ENCODE measurements at places on chromosomes 7 and 10.

- DNase-seq, result no peak
Observed at GRCh38 chr7:110645060-110645459, 445.9 kb upstream of the LRRN3 start.

GRCh38 chr7:44281811-44282600 is 43.4 kb downstream of the CAMK2B start:
- DNase-seq, result no peak

DNA sequence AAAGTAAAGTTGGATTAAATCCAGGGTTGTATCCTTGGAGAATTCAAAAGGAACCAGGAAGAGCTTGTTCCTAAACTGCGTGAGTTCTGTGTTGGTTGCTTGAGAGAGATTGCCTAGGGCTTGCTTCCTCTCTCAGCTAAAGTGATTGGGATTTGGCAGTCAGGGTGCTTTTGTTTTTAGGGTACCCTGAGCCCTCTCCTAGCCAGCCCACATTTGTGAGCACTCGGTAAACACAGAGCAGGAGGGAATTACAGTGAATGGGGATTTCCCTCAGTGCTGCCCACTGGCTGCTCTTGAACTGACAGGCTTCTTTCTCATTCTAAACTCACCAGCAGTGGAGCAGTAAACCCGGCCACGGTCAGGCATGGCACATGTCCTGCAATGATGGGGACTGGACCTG is 146.9 kb downstream of the TPST1 start:
- no peak for DNase-seq

DNA sequence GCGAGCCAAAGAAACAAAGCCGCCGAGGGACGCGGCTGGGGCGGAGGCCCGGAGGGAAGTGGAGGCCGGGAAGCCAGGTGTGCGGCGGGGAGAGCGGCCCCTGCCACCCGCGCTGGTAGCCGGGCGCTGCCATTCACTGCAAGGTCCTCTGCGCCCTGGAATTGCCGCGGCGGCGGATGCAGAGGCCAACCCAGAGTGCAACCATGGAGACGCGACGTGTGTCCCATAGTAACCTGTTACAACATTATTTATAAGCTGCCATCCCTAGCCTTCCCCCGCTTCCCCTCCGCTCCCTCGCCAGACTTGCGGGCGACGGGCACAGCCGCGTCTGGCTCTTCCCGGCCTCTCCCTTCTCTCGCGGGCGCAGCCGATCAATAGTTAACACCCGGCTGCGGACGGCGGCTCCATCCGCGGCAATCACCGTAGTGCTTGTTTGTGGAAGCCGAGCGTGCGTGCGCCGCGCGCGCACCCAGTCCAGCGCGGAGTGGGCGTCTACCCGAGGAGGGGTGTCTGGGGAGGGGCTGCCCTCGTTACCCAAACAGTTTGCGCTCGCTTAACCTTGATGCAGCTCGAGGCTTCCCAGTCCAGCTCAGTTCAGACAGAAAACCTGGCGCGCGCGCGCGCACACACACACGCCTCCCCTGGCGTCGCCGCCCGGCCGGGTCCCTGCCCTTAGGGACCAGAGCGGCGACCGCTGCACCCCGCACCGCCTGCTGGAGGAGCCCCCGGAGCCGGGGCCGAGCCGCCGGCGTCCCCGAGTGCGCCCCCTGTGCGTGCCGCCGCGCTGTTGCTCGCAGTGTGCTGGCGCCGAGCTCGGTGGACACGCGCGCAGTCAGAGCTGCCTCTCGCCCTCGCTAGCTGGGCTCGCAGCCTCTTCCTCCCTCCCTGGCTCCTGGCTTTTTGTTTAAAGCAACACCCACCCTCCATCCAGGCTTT is 165.4 kb upstream of the DPP6 start:
- DNase-seq, result no peak

DNA sequence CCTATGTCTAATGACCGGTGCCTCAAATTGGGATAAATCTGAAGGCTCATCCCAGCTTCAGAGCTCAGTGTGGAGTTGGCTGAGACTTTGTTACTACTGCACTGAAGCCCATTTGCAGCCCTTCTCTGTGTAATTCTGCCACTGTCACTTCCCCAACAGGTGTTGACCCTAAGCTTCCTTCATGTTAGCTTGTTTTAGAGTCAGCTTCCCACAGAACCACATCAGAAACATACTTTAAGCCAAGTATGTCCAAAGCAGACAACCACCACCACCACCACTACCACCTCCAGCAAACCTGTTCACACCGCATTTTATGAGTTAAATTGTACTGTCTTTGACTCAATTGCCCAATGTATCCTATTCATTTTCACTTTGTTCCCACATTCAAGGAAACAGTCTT is 25.2 kb upstream of the GNAT3 start:
- no peak for DNase-seq

- DNase-seq, result no peak
Observed at GRCh38 chr7:92149736-92150239, 15.5 kb upstream of the CYP51A1 start.

DNA sequence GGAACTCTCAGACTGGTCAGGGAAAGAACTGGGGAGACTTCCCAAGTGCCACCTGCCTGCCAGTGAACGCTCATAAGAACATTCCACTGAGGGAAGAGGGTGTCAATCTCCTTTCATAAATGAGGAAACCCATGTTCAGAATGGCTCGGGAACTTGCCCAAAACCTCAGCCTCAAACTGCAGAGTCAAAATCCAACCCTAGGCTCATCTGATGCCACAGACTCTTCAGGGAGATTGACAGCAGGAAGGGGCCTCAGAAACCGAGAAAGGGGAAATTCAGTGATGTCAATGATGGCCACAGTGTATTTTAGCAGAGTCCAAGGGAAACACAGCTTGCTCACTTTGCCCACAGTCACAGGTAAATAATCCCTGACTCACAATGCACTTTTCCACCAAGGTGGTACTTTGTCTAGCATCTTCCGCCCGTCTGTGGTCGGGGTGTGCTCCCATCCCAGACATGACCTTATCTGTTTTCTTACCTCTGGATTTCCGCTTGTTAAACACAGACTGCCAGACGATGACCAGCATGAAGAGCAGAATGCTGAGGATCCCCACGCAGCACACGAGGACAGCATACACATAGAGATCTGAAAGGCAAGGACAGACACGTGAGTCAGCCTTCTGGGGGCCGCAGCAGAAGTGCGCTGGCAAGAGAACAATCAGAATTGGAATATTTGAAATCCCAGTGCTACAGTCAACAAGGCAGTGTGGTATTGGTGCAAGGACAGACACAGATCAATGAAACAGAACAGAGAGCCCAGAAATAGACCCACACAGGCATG is 38.4 kb downstream of the VSTM4 start:
- DNase-seq, result no peak

DNA sequence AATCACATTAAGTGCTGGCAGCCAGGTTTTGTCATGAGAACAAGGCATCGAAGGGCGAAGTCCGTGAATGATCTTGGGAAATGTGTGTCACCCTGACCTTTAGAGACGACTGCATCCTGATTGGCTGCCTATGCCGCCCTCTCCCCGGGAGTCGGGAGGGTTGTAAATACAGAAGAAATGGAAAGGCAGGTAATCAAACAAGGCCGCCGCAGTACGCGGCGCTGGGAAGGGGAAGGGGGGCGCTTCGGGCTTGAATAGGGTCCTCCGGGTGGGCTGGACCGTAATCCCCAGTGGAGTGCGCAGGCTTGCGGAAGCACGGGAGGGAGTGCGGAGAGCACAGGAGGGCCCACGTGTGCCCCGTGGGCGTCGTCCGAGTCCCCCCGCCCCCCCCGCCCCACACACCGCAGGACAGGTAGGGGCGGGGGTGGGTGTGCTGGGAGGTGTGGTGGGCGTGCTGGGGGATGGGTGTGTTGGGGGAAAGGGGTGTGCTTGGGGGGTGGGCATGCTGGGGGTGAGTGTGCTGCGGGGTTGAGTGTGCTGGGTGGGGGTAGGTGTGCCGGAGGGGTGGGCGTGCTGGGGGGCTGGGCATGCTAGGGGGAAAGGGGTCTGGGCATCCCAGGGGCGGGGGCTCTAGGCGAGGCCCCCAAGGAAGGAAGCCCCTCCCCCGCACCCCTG is 169.4 kb downstream of the ARHGAP12 start:
- peak; percentile 47 for DNase-seq

- DNase-seq, result no peak
Observed at GRCh38 chr10:89296220-89296648, 5.6 kb upstream of the IFIT2 start.

DNA sequence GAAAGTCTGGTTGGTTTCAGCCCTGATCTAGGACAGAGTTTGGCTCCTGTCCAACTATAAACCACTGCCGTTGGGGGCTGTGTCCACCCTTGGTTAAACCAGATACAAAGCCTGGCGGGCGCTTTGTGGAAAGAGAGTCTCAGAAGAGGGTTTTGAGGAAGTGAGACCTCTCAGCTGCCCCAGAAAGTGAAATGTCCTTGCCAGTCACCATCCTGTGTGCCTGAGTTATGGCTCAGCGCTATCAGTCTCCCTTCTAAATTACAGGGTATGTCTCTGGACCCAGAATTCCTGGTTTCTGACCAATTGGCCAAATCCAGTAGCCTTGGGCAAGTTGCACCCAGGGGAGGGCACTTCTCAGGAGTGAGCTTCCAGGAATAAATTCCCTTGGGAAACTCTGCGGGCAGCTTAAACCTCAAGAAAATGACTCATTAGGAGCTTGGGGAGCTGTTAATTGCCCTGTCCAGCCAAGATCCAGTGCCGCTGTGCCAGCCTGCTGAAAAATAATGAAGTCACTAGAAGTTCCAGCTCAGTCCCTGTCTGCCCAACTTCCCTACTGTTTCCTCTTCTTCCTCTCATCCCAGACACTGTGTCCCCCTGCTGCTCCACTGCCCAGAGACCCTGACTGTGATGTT is 66.7 kb upstream of the PDZD8 start:
- no peak for DNase-seq

- no peak for DNase-seq
Observed at GRCh38 chr10:125257521-125258108, 97.3 kb upstream of the CTBP2 start.

DNA sequence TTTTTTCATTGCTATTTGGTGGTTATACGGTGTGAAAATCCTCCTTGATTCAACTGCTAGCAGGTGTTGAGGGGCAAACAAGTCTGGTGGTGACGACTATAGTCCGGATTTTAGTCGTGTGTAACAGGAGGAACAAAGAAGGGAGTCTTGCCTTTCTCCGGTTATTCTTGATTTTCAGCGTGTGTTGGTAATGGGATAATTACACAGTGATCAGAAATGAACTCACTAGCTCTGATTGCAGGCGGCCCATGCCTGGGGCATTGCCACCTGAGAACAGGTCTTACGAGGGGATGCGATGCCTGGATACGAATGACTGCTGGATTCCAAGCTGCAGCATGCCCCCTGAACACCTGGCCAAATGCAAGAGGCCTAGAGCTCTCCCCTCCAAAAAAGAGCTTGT is 72.8 kb downstream of the CAMK1D start:
- no peak for DNase-seq

DNA sequence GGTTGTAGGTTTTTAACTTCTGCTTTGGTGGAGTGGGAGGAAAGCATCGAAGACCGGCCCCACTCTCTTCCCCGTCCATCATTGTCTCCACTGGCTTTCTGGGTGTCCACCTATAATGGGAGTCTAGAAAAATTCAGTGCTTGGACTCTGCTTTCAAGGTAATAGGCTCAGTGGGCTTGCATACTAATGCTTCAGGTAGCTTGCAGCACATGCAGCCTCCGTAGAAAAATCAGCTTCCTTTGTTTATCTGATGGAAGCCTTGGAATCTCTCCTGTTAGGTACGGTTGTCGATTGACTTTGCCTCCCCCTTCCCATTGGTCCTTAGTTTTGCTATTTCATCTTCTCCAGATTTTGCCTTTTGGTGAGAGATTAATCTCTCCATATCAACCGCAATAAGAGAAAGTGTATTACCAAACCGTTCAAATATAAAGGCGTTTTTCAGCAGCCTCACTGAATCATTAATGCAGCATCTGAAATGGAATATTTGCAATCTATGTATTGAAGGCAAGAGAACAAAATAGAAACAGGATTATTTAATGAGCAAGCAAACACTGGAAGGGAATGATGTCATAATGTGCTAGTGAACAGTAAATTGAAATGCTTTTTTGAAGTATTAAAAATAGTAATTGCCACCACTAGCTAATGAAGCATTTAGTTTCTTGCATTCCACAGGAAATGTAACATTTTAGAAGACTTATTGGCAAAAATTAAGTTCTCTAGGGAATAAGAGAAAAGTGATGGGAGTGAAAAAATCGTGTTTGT is 944 bp downstream of the AVL9 start:
- DNase-seq, result no peak

DNA sequence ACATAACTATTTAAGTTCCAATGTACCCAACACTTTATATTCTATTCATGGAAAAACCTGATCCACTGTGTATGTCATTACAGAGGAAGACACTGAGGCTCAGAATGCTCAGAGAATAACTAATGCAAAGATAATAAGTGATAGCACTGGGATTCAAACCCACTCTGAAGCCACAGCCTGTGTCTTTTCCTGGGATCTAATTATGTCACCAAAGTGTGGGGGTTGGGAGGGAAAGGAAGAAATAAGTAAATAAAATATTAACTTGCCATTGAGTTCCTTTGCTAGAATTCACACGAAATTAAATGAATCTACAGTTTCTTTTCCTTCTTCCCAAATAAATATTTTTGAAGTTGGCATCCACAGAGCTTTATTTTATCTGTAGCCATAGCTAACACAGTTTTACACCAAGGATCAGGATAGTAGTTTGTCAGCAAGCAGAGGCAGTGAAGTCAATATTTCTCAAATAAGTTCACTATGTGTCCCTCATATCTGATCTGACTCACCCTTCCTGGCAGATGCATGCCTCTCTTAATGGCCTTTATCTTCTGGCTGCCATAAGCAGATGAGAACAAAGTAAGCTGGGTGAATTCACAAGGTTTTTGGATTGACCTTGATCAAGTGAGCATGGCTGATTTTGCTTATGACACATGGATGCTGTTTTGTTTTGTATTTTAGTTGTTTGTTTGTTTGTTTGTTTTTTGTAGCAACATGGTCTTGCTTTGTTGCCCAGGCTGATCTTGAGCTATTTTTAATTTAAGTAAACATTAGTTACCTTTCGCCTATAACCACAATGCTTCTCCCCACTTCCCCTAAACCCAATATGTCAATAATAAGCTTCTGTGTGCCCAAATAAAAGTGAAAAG is 6.3 kb downstream of the RAPGEF5 start:
- no peak for DNase-seq

DNA sequence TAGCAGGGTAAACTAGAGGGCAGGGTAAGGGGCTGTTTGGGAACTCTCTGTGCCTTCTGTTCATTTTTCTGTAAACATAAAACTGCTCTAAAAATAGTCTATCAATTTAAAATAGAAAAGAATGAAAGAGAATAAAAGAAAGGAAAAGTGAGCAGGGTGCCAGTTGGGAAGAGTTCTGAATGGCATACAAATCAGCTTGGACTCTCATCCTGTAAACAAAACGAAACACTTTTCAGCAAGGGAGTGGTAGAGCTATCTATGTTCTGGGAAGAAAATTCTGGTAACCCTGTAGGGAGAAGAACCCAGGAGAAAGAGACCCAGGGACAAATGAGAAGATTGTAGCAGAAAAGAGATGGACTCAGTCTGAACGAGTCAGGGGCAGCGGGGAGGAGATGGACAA is 24.6 kb downstream of the SCRN1 start:
- DNase-seq, result no peak

- no peak for DNase-seq
Observed at GRCh38 chr7:38385682-38386081, 112.2 kb upstream of the TARP start.

DNA sequence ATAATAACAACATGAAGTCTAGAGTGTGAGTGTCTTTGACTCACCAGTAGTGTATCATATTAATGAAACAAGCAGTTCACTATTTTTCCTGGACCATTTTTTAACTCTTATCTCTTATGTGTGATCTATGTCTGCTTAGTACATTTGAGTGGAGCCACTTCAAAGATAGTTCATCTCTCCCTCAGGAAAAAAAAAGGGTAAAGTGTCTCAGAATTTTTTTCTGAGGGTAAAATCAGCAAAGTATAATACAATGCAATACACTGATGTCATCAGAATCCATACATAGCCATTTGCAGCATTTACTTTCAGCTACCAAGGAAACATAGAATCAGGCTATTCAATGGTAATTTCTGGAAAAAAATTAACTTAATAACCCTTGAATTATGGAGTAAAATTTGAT is 706.7 kb downstream of the DNAJB9 start:
- DNase-seq, result no peak

Measured in activated CD8-positive, alpha-beta memory T cell treated with anti-CD3 and anti-CD28 coated beads for 4 hours (primary cell).